Fibroblast of upper back skin (primary cell): ENCODE measurements at places on chromosomes 6 and 20.

- no peak for DNase-seq
Measured at GRCh38 chr20:57941604-57942381, 232.0 kb upstream of the PMEPA1 start.

GRCh38 chr6:34656378-34657036 is 40.1 kb downstream of the ILRUN start:
- DNase-seq = peak; percentile 38

DNA sequence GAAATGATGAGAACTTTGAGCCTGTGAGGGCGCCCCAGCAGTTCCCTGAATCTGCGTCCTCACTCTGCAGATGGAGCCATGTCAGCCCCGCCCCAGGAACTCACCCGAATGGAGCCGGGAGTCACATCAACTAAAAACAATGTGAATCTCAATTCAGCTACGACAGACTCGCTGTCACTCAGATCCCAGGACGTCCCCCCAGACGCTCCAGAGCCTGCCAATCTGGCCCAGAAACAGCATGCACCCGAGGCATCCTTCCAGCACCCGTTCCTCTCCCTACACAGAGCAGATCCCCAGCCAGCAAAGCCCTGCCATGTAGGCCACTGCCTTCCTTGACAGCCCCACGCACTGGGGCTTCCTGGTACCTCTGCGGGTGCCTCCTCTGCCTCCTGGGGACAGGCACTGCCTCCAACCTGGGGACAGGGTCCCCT is 248.0 kb downstream of the TTLL2 start:
- no peak for DNase-seq

DNA sequence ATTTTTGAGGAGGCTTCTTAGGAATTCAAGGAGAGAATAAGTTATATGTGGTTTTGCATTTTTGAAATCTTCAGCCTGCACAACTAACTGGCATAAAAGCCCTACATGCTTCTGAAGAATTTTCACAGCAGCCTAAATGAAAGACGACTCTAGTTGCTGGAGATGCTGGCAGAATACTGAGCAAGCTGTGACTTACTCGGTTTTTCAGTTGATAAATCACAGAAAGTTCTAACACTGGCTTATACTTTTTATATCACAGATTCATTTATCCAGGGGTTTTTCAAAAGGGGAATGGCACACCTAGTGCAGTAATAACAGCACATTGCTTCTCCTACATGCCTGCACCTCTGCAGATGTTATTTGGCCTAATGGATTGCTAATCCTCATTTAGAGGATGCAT is 134.6 kb downstream of the IMPG1 start:
- no peak for DNase-seq

DNA sequence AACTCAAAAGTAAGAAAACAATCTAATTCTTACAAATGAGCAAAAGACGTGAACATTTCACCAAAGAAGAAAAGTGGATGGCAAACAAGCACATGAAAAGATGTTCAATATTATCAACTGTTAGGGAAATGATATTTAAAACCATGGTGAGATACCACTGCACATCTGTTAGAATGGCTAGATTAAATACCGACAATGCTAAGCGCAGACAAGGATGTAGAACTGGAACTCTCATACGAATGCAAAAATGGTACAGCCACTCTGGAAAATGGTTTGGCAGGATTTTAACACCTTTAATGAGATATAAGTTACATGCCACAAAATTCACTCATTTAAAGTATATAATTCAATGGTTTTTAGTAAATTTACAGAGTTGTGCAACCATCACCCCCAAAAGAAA is 44.6 kb upstream of the NFATC2 start:
- no peak for DNase-seq

GRCh38 chr6:168885751-168886742 is 367.6 kb downstream of the THBS2 start:
- DNase-seq = no peak

- DNase-seq = peak; percentile 18
Measured at GRCh38 chr6:166656230-166657151, 29.4 kb upstream of the RPS6KA2 start.

DNA sequence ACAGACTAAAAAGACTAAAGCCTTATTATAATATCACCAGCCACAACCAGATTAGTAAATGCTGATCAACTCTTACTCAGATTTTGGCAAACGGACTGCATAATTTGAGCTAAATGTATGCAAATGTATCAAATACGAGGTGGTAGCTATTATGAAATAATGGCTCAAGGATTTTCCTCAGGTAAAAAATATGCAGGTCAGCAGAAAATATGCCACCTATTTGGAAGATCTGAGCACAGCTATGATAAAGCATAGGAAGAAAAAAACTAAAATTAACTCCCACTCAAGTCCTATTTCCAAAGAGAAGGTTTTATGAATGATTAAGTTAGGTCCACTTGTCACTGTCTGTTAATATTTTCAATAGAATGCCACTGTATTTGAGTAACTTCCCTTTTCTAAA is 22.4 kb downstream of the SYCP2 start:
- no peak for DNase-seq

DNA sequence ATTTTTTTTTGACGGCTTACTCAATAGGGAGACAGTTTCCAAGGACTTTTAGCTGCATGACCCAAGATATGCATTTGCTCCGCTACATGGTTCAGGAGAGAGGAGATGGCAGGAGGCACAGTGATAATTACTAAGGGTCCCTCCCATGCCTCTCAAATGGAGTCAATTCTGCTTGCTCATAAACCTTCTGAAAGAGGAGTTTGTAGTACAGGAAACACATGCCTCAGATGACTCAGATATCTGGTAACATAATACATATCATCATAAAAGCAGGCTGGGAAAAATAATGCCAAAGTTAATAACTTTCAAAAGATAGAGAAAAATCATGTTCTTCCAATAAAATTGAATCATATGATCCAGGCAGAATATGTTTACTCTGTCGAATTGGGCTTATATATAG is 97.6 kb upstream of the DEFB112 start:
- no peak for DNase-seq

DNA sequence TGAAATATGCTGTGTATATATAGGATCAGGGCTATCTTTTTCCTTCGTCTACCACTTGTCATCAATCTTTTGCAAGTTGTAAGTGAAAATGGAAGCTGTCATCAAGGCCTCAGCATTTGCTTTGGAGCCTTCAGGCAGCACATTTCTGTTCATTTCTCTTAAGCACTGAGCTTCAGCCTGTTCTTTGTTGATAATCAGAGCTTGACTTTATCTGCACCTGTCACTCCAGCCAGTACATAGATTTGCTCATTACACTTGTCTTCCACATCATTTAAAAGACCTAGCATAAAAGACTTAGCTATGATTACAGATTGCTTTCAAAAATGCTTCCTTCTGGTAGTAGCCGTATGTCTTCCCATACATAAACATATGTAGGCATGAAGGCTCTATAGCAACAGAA is 189.8 kb upstream of the GRIK2 start:
- DNase-seq = no peak

DNA sequence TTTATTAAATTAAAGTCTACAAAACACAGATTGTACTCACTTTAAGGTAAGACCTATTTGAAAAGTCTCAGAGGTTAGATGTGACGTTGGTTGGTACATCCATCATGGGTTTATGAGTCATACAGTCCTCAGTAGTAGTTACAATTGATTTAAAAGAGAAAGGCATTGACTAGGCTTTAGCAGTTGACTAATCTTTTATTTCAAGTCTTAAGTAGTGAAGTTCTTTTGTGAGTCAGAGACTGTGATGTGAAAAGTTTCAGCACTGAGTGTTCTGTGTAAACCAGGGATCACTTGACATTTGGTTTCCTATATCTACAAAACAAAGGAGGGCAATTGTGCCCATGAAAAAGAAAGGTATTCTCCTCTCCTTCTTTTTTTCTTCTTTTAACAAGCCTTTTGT is 221.3 kb downstream of the GRIK2 start:
- DNase-seq = peak; percentile 47

GRCh38 chr6:117270055-117270842 is 4.9 kb downstream of the VGLL2 start:
- DNase-seq = no peak

GRCh38 chr20:19026121-19026878 is 186.1 kb upstream of the SLC24A3 start:
- no peak for DNase-seq

DNA sequence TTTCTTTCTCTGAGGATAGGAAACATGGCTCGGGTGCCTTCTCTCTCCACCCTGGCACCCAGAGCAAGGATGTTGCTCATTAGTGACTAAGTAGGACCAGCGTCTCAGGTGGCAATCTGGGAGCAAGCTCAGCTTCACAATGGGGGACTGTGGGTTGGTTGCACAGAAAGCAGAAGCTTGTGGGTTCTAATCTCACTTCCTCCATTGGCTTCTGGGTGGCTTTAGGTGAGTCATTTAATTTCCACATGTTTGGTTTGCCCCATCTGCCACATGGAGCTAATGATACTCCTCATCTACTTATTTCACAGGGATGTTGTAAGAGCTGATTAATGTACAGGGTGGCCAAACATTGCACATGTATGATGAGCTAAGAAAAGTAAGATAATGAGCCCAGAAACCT is 54.8 kb upstream of the AKIRIN2 start:
- peak; percentile 78 for DNase-seq

DNA sequence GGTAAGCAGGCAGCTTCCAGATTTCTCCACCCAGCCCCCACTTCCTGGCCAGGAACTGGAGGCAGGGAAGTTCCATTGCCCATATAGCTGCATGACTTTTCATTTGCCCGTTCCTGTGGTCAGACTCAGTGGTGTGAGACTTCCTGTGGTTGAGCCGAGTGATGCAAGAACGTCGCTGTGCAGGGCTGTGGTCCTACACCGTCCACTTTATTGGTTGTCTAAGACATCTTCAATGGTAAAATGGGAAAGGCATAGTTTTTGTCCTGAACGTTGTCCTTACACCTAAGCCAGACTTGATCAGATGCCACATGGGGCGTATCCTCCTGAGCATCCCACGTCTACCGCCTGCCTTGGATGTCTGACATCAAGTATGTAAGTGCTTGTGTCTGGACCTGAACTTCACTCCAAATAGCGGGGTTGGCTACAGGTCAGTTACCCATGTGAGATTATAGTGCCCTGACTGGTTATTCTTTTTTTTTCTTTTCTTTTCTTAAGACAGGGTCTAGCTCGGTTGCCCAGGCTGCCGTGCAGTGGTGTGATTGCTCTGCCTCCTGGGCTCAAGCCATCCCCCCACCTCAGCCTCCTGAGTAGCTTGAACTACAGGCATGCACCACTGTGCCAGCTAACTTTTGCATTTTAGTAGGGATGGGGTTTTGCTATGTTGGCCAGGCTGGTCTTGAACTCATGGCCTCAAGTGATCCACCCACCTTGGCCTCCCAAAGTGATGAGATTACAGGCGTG is 25.9 kb upstream of the GTSF1L start:
- peak; percentile 91 for DNase-seq

- DNase-seq = no peak
Measured at GRCh38 chr20:14067603-14068002, 72.3 kb downstream of the MACROD2 start.

GRCh38 chr6:145963216-145964068 is 716 bp downstream of the SHPRH start:
- peak; percentile 38 for DNase-seq

- no peak for DNase-seq
Measured at GRCh38 chr6:159959165-159959975, 9.5 kb upstream of the IGF2R start.

DNA sequence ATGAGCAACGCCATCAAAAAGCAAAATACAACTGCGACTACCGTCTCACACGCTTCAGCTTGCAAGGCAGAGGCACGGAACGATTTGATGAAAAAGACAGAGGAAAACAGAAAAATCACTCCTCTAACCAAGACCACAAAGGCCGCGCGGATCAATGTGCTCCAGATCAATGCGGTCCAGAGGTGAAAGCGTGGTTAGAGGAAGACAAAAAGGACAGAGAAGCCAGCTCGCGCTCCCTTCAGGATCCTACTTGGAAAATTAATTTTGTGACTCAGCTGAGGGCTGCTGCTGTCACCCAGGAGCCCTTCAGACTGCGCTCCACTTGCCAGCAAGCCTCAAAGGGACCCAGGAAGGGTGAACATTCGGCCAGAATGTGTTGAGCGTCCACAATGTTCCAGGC is 140.2 kb upstream of the RPS6KA2 start:
- DNase-seq = no peak

- DNase-seq = peak; percentile 90
Measured at GRCh38 chr6:148530394-148530953, 187.8 kb downstream of the SASH1 start.

- no peak for DNase-seq
Measured at GRCh38 chr6:35236223-35236622, 22.5 kb downstream of the SCUBE3 start.

DNA sequence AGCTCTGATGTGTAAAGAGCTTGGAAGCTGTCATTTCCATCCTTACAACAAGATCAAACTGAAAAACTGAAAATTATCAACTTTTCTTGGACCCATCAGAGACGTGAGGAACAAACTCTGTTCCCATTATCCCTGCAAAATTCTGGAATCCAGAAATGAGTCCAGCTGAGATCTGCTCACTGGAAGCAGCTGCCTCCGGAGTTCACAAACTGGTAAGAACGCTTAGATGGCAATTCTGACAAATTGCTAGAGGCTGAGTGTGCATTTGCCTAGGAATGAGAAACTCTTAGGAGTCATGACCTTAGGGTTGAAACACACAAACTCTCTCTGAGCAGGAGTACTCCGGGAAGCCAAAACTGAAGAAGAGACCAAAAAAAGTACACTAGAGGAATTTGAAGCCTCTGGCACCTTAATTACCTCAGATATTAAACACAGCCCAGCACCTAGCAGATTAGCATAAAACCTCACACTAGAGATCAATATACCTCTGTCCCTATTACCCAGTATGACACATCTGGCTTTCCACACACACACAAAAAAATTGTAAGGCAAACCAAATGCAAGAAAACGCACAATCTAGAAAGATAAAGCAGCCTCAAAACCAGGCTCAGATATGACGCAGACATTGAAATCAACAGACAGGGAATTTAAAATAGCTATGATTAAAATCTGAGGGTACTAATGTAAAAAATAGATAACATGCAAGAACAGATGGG is 233.5 kb upstream of the SGK1 start:
- peak; percentile 89 for DNase-seq

DNA sequence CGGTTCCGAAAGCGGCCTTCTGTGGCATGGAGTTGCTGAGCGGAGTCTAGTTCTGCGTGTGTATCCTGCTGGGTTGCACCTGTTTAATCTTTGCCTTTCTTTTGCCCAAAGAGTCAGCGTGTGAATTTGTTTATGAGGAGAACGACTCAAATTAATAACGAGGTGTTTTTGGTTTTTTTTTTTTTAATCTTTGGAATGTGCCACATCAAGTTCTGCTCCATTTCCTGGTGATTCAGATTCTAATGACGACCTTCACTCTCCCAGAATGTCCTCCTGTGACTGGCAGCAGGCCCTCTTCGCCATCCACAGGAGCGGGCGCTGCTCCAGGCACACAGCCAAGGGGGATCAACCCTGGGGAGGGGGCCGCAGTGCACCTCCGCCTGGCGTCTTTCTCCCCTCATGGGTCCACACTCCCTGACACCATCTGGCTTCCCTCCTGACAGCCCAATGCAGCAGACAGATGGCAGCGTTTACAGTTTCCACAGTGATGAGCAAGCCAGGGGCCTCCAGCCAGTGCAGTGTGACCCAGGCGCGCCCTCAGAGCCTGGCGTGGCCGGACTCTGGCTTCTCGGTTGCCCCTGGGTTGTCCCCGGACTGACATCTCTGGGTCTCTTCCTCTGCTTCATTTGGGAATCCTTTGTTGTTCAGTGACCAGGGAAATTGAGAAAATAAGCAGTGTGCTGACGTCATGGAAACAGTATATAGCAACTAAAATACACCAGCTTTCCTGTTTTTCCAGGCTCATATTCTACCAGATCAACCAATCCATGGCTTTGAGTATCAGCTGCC is 27.5 kb upstream of the AFDN start:
- DNase-seq = no peak

GRCh38 chr6:35185971-35186370 is 27.8 kb upstream of the SCUBE3 start:
- no peak for DNase-seq
